ENCODE measurements at places on chromosomes 12 and 14.

DNA sequence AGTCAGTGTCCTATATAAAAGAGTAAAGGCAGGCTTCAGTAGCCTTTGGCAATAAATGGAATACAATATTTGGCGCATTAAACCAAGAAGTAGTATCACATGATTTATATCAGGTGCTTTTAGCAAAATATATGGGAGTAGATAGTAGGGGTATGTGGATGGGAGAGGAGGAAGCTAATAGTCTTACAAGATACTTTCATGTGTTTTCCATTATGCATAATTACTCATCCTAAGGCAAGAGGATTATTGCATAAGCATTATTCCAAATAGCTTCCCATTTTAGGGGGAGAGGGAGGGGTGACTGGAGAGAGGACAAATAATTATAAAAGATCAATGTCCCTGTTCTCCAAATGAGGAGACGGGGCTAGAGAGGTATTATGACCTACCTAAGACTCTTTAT, 104.3 kb downstream of the DUSP6 start:
- DNase-seq = no peak

GRCh38 chr12:53989227-53990113, 4.5 kb downstream of the HOXC10 start:
- DNase-seq = no peak

- DNase-seq = no peak
These were observed 457.4 kb downstream of the FOXG1 start for GRCh38 chr14:29223947-29224346.

GRCh38 chr12:57541001-57541400, 6.0 kb downstream of the DCTN2 start:
- DNase-seq = no peak

DNA sequence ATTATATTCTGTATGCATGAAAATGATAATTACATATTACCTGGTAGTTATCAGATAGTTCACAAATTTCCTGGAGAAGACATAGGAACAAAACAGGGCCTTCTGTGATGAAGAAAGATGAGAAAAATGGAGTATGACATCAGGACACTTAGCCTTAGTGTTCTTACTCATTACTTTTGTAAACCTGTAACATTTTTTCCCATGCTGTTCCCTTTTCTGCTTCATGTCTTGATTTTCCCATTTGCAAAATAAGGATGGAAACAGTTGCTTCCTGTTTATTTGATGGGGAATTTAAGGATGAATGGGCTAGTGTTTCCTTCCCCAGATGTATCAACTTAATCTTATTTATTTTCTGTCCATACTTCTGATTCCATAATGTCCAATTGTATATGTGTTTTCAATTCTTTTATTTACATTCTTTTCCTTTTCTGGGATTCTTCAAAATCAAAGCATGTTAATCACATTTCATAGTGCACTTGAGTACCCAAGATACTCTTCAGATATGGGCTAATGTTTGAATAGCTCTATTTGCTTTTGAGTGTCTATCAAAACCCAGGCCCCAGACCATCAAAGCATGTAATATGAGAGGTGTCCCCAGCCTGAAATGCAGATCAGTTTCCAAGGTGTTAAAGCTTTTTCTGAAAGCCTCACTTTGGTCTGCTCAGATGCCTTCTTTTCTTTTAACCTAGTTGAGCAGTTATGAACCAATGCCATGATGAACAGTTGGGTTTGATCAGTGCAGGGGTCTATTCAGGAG, 260.5 kb downstream of the RAD51B start:
- no peak for DNase-seq

DNA sequence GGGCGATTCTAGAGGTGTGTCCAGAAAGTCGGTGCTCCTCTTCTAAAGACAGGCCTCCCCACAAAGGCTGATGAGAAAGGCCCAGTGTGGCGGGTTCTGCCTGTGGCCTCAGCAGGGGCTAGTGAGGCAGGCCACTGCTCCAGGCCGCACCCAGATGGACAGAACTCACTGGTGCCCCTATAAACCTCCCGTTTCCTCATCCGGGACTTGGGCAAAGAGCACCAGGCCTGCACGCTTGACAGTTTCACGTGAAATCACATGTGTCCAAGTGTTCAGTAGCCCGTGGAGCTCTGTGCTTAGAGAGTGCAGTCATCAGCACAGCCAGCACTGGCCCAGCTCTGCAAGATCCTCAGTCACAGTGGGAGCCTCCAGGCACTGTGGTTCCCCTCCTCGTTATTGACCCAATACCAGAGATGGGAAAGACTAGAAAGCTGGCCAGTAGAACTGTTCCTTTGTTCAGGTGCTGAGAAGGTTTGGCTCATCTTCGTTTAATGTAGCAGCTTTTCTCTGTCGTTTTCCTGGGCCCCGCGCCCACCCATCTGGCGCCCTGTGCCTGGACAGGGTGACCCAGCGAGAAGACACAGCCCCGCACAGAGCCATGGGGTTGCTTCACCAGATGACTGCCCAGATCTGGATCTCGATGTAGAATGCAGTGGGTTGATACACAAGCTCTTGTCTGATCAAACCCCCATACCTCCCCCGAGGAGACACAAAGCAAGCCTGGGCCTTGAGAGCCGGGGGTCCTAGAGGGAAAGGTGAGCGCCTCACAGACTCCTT, 26.3 kb downstream of the IL31 start:
- DNase-seq = no peak

GRCh38 chr14:62280366-62280765, 518.1 kb downstream of the SNAPC1 start:
- DNase-seq = no peak

DNA sequence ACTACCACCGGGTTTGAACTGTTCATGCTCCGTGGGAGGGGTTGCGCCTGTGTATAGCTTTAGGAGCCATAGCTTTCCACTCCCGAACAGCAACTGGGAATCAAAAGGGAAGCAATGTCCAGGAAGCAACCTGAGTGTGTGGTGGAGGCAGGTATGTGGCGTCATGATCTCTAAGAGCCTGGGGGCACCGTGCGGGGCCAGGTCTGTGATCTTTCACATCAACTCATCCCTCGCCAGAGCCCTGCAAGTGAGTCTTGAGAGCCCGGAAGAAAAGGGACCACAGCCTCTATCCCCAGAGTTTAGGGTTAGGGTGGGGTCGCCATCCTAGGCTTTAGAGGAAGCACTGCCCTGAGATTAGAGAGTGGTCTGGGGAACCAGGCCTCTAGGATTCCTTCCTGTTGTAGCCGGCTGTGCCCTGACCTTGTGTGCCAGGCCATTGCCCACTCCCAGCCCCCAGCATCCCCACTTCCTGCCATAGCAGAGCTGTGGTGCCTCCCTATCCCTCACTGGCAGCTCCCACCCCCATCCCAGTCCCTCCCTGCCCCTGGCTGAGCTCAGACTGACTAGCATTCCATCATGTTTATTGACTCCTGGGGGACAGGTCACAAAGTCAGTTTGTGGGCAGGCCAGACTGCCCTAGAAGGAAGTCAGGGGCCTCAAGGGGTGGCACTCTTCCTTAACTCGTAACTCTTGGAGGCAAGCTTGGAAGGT, 745 bp upstream of the ADCY4 start:
- no peak for DNase-seq

GRCh38 chr14:53807542-53807941, 149.1 kb downstream of the BMP4 start:
- no peak for DNase-seq

GRCh38 chr12:124881123-124881522, 17.5 kb upstream of the SCARB1 start:
- DNase-seq = no peak

GRCh38 chr14:37864861-37865718, 269.7 kb downstream of the TTC6 start:
- DNase-seq = no peak
